ENCODE measurements at places on chromosomes 13 and 19.

- no peak for DNase-seq
- H3K27ac ChIP-seq: no peak within 1 kb of the TSS
- no peaks in the 10 kb centered on the region for H3K36me3 ChIP-seq
These were observed at the start of gene S1PR4 for GRCh38 chr19:3178377-3178972. Gene S1PR4, plus strand, starts transcription at chr19:3178769. Its CDS starts 24 bp downstream, at chr19:3178793.

- no peak for DNase-seq
- no peaks in the 10 kb centered on the region for H3K27me3 ChIP-seq
- H3K4me3 ChIP-seq: no peak overlapping the region
- H3K27ac ChIP-seq: no peak overlapping the region
- H3K4me1 ChIP-seq: no peaks in the 10 kb centered on the region
These were observed 133.3 kb downstream of the KLF12 start for GRCh38 chr13:74000876-74001275.

DNA sequence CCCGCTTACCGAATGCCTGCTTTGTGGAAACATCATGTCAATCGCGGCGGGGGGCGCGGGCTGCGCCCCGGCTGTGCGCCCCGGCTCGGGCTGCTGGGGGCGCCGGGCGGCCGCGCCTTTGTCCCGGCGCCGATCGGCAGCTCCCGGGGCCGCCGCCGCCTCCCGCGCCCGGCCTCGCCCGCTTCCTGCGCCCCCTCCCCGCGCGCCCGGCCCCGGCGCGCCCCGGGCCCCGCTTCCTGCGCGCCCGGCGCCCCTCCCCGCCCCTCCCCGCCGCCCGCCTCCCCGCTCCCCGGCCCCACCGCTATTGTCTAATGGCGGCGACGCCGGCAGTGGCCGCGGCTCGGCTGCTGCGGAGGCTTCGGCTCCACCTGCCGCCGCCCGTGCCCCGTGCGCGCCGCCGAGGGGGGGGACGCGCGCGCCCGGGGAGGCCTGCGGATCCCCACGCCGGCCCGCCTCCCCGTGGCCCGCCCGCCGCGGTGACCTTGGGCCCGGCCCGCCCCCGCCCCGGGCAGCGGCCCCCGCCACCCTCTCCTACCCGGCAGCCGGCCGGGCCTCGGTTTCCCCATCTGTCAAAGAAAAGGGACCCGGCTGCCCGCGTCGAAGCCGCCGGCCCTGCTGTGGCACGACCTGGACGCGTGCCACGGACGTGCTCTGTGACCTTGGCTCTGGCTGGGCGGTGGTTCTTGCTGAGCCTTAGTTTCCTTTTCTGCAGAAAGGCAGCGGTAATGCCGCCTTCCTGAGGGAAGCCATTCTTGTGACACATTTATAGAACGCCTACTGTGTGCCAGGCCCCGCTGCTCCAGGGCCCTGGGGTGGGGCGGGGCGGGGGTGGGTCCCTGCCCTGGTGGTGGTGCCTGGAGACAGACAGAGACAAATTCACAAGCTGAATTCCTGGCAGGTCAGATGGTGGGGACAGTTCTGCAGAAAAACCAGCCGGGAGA lies at the start of gene TLE5:
Gene TLE5 (minus strand): TSS at position 331 of the 941 bp plus-strand sequence. CDS start 295 bp downstream, at position 36.
- peak; percentile 84 for DNase-seq
- peak within 1 kb of the TSS; percentile 99 for H3K27ac ChIP-seq
- peaks cover 22% of the 10 kb centered on the region for H3K36me3 ChIP-seq
- peaks cover 46% of the 10 kb centered on the region for H3K4me1 ChIP-seq

- no peaks in the 10 kb centered on the region for H3K4me1 ChIP-seq
- H3K36me3 ChIP-seq: no peaks in the 10 kb centered on the region
- no peak for DNase-seq
- H3K4me3 ChIP-seq: no peak overlapping the region
- no peaks in the 10 kb centered on the region for H3K27me3 ChIP-seq
- no peak overlapping the region for H3K27ac ChIP-seq
These were observed 130.1 kb downstream of the ZDHHC20 start for GRCh38 chr13:21328836-21329477.

- no peaks in the 10 kb centered on the region for H3K27me3 ChIP-seq
- no peaks in the 10 kb centered on the region for H3K36me3 ChIP-seq
- H3K27ac ChIP-seq: no peak overlapping the region
- no peak for DNase-seq
- no peaks in the 10 kb centered on the region for H3K4me1 ChIP-seq
- no peak overlapping the region for H3K4me3 ChIP-seq
These were observed 152.1 kb downstream of the KCNRG start for GRCh38 chr13:50167224-50167947.

DNA sequence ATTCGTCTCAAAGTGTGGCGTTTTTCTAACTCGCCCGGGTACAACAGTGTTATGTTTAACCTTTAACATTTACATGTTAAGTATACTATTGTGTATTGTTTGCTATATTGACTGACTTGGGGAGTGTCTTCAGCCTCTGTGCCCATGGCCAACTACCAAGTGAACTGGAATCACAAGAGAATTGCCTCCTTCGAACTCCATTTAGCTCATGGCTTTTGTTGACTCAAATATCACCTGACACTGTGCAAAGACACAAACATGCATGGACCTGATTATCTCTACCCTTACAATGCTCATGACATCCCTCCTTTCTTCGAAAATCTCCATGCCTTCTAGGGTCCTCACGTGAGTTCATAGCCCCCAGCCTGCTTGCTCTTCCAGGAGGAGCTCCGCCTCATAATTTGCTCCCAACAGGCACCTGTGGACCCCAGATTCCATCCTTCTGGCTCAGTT lies 704 bp downstream of the ZNF814 start:
- no peaks in the 10 kb centered on the region for H3K27me3 ChIP-seq
- DNase-seq: no peak
- H3K27ac ChIP-seq: peak overlapping the region; percentile 76
- H3K4me3 ChIP-seq: peak overlapping the region; percentile 54
